Lung microvascular endothelial cell (primary cell): ENCODE measurements at places on chromosomes 1 and 21.
A peak's percentile ranks its signal among the peaks of the same experiment; 100 is the strongest.

DNA sequence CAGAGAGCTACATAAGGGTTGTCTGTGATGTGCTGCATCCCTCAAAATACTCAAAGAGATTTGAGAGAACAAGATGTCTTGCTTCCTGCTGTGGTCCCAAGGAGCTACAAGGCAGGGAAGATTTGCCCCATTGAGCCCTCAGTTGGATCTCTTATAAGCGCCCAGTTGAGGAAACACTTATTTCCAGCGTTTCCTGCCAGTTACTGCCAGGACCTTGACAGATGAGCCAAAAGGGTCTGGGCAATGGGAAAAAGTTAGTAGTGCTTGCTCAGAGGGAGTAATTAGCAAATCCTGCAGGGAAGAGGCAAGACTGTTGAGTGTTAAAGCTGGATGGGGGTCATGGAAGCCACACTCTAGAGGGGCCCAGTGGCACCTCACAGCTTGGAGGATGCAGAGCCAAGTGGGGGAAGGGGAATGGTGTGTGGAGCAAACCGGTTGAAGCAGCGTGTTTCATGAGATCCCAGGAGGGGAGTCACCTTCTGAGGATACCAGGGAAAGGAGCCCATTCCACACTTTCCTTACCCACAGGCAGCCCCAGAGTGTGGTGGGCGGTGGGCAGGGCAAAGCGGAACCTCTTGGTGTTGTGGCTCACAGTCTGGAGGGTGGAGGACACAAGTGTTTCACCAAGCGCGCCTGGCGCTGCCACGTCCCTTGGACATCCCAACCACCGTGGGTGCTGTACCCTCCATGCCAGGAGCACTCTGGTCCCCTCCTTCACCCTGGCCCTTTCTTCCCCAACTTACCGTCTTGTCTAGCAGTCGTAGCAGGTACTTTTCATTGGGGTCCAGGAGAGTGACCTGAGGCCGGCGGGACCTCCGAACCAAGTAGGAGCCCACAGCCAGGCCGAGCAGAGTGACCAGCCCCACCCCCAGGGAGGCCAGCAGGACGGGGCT is 805 bp downstream of the CYB5R1 start:
- DNase-seq, result peak; percentile 56

DNA sequence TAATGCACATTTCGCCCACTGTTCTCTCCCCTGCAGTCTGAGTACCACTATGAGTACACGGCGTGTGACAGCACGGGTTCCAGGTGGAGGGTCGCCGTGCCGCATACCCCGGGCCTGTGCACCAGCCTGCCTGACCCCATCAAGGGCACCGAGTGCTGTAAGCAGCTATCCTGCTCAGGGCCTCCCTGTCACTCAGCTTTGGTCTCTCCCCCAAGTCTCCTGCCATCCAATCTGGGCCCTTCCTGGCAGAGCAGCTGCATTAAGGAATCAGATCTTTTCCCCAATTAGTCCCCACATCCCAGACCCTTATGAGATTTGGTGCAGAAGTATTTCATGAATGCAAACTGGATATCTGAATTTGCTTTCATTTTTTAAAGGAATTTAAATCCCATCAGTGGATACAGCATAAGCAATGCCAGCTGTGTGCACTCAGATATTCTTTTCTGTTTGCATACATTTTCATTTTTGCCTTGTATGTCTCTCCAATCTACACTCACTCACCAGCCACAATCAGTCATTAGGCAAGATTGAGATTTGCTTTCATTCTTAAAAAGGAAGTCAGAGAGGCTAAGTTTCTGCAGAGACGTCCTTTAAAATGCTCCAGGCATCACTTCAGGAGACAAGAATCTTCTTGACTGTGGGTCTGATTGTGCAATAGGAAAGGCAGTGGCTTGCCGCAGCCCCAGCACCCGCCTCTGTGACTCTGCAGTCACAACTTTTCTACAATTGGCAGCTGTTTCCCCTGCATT is 48.1 kb downstream of the ELAPOR1 start:
- DNase-seq, result no peak

- DNase-seq, result no peak
Measured at GRCh38 chr1:30909365-30910068, 959 bp upstream of the SDC3 start.

- DNase-seq, result no peak
Measured at GRCh38 chr1:30405631-30406212, 317.7 kb downstream of the MATN1 start.

GRCh38 chr1:207097871-207098324 is 6.1 kb upstream of the C4BPA start:
- no peak for DNase-seq

GRCh38 chr21:42236693-42237092 is 17.8 kb downstream of the ABCG1 start:
- DNase-seq, result no peak

GRCh38 chr1:45928486-45929205 is 125.2 kb downstream of the MAST2 start:
- no peak for DNase-seq

DNA sequence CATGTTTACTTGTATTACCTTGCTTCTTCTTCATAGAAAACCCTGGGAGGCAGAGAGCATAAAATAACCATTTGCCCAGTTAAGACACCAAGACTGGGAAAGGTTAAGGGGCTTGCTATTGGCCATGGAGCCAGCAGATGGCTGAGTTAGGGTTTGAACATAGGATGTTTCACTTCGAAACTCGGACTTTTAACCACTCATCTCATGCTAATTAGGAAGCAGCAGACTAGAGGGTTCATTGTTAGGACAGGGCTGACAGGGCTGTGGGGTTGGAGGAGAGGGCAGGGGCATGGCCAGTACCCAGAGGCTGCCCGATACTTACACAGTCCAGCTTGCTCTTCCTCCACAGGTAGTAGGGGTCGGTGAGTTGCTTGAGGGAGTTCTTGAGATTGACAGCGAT is 17.0 kb downstream of the SLC26A9 start:
- DNase-seq, result no peak

GRCh38 chr1:182515556-182515955 is 65.6 kb downstream of the RGSL1 start:
- DNase-seq, result no peak

GRCh38 chr1:2594641-2595131 is 8.1 kb downstream of the PRXL2B start:
- no peak for DNase-seq

GRCh38 chr1:205335692-205336091 is 14.1 kb upstream of the NUAK2 start:
- peak; percentile 75 for DNase-seq

DNA sequence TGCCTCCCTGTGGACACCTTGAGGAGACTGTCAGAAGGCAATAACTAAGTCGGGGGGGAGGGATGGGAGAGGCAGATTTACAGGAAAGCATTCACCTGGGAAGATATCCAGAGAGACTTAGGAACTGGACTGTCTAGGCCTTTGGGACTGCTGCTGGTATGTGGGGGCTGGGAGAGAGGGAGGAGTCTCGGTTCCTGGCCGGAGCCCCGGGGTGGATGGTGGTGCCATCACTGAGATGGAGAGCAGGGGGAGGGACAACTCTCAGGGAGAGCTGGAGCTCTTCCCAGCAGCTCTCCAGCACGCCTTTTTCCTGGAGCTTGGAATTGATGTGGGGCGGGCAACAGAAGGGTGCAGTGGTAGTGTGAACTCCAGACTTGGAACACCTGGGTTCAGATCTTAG is 22.1 kb downstream of the PTPRF start:
- no peak for DNase-seq

DNA sequence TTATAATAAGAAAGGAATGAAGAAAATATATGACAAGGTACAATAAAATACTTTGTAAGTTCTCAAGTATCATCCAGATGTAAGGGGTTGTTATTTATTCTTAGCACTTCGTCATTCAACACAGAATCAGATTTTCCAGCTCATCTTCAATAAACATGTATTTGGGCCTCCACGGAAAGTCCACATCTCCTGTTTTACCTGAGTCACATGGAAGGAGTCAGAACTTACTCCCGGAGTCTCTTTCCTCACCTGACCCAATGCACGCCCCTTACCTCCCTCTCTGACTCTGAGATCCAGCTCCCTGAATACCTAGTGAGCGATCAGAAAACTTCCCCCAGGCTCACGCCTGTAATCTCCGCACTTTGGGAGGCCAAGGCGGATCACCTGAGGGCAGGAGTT is 1.5 kb upstream of the PMVK start:
- no peak for DNase-seq

- DNase-seq, result no peak
Measured at GRCh38 chr21:32021319-32021994, 148.6 kb downstream of the HUNK start.

DNA sequence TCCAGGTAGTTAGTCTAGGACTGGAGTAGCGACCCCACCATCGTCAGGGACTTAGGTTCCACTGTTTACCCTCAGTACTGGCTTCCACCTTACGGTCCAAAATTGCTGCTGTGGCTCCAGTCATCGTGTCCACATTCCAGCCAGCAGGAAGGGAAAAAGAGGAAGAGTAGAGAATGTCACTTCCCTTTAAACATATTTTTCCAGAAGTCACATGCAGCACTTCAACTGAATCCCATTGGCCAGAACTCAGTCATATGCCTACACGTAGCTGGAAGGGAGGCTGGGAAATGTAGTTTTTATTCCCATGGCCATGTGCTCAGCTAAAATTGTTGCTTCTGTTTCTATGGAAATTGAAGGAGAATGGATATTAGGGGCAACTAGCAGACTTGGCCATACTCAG is 84.1 kb upstream of the SELENON start:
- DNase-seq, result no peak

DNA sequence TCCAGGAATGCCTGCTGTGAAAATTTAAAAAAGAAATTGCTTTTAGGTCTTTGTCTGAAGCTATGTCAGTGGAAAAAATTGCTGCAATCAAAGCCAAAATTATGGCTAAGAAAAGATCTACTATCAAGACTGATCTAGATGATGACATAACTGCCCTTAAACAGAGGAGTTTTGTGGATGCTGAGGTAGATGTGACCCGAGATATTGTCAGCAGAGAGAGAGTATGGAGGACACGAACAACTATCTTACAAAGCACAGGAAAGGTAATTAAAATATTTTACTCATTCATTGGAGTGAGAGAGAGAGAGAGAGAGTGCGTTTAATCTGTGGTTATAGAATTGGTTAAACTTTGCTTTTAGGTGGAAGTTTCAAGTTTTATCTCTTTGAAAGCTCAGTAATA is 20.0 kb downstream of the CDC73 start:
- DNase-seq, result no peak

GRCh38 chr21:46606427-46606813 is 1.5 kb upstream of the S100B start:
- DNase-seq, result no peak

- DNase-seq, result peak; percentile 37
Measured at GRCh38 chr1:54298284-54299033, 98.5 kb downstream of the MRPL37 start.

- DNase-seq, result no peak
Measured at GRCh38 chr1:43427524-43427923, 26.2 kb downstream of the HYI start.

- DNase-seq, result no peak
Measured at GRCh38 chr1:242034392-242034791, 35.5 kb upstream of the MAP1LC3C start.

DNA sequence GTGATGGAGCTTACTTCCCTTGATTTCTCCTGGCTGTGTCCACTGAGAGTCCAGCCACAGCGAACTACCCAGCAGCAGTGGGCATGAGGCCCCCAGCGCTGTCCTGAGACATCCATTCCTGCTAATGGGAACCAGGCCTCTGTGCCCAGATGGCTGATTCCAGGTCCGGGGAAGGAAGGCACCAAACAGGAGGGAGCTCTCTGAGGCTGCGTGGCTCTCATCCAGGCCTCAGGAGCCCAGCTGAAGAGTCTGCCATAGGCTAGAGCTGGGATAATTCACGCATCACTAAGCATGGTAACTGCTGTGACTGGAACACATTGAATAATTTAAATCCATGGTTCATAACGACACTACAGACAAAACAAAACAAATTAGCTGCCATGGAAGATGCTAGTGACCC is 24.7 kb upstream of the LRRC47 start:
- DNase-seq, result no peak

DNA sequence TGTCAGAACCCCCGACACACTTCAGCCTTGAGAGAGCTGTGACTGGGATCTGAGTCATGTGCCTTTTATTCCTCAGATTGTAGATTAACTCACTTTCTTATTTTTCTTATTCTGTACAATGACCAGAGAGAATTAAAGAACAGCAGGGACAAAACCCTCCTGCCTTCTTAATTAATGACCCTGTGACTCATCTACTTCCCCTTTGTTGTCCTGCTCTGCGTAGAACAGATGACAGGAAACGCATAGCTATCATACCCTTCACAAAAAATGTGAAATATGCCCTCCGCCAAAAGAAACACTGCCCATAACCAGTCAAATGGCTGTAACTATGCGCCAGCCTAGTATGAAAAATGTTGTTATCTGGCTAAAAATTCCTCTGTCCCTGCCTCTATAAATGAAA is 9.1 kb upstream of the PADI2 start:
- DNase-seq, result peak; percentile 95

- DNase-seq, result no peak
Measured at GRCh38 chr1:100481303-100481702, 56.6 kb upstream of the GPR88 start.

DNA sequence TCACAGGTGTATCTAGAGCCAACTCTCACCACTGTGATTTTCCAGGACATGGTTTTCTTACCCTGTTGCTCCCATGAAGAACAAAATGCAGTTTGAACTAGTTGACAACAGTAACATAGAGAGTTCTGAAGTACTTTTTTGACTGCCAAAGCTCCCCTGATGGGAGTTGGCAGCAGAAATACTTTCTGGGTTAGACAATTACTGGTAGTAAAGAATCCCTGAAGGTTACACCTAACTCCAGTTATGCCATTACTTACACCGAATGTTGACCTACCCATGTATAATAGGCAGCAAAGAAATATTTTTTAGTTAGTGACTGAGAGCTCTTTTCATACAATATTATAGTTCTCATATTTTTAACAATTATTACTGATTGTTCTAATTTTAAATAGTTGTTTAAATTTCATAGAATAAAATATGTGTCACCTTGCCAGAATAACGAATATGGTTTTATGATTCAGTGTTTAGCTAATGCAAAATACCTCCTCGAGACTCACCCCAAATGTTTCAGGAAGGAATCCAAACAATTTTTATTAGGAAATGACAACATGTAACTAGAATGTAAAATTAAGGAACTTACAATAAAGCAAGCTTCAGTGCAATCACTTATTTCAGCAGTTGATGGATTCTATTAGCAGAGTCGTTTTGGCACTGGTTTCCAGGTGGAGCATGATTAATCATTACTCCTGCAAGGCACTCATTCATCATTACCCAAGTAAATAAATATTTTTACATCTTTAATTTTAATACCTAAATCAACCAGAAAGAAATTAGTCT is 237.6 kb downstream of the MRPL39 start:
- DNase-seq, result no peak

- no peak for DNase-seq
Measured at GRCh38 chr1:94098585-94099111, 22.3 kb downstream of the ABCA4 start.

DNA sequence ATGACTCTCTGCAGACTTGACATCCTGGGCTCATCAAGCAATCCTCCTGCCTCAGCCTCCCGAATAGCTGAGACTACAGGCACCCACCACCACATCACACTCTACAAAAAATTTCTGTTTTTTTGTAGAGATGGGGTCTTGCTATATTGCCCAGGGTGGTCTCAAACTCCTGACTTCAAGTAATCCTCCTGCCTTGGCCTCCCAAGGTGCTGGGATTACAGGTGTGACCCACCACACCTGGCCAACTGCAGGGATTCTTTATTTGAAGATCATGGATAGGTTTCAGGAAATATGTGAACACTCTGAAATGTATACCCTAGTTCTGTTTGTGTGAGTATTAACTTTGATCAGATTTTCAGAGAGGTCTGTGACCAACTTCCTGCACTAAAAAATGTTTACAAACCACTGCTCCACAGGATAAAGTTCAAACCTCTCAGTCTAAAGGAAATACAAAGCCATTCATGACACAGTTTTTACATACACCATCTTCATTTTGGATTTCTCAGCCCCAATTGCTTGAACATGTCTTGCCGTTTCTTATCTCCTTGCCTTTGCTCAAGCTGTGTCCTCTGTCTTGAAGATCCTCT is 252.3 kb upstream of the FGGY start:
- no peak for DNase-seq
